GM19239 (cell line): ENCODE measurements at places on chromosomes 4 and X.
A peak's percentile ranks its signal among the peaks of the same experiment; 100 is the strongest.

GRCh38 chr4:84499624-84499982 lies 511 bp upstream of the NKX6-1 start:
- no peak for DNase-seq

- DNase-seq, result no peak
Observed at GRCh38 chrX:121365572-121366161, 318.3 kb downstream of the GLUD2 start.

DNA sequence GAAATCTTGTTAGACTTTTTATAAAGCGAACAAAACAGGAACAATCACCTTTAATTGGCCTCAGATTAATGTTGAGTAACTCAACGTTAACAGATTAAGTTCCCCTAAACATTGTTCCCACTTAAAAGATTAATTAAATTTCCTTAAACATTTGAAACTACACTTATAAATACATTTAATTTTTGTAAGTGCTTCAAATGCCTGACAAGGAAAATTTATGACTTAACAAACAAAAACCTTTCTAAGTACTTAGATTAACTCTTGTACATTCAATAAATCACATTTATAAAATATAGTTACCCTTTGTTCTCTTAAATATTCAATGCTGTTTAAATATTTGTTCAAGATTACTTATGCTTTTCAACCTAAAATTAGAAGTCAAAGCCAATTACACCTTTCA lies 39.4 kb upstream of the OCIAD2 start:
- DNase-seq, result no peak

- no peak for DNase-seq
Observed at GRCh38 chr4:119118397-119118796, 17.2 kb upstream of the MYOZ2 start.

- DNase-seq, result no peak
Observed at GRCh38 chr4:181119186-181119585, 1124.0 kb upstream of the TENM3 start.

- DNase-seq, result no peak
Observed at GRCh38 chr4:182143086-182143821, 99.9 kb upstream of the TENM3 start.

DNA sequence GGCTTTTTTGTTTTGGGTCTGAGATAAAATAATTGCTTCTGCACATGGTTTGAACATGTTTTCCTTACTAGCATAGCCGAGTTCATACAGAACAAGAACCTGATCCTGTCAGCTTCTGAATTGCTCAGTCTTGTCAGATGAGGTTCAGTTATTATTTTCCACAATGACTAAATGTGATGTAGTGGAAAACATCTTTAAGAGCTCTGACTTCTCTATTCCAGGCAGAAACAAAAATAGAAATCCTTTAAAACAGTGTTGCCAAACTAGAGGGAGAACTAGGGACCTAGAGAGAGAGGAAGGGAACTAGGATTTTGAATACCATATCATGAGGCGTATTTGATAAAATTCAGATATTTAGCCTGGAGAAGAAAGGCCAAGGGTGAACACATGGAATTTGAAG lies 2.0 kb downstream of the ATP6AP2 start:
- no peak for DNase-seq

DNA sequence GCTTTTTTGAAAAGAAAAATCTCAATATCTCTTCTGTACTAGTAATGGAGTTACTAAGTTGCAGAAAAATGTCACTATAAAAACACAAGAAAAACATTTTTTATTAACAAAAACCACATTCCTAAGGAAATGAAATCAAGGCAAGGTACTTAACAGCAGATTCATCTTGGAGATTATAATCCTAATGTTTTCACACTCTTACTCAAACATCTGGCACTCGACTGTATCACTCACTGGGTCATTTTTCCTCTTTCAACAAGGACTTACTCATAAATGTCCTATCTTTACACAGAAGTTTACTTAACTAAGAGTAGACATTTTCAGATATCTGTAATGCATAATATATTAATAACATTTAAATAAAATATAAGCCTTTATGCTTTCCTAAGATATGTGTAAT lies 216.6 kb downstream of the NR3C2 start:
- no peak for DNase-seq

DNA sequence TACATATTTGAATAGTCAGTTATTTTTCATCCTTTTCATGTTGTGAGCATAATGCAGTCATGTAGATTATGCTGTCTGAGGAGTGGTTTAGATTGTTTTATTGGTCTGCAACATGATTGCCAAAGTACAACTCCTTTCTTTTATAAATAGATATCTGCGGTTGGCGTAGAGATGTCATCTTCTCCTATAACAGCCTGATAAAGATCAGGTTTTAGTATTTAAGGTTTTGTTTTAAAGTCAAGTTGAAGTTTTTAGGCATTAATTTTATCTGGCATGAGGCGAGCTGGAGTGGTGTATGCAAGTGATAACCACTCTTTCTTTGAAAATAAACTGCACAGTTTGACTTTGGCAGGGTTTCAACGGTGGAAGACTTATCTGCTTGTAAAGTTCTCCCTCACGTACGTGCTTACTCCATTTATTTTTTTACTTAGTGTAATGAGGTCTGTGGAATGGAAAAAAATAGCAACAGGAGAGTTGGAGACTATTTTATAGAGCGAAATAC lies 126.3 kb downstream of the FBXO8 start:
- DNase-seq, result no peak

GRCh38 chrX:37380256-37380655 lies 31.1 kb downstream of the PRRG1 start:
- no peak for DNase-seq

GRCh38 chr4:84632092-84632491 lies 49.2 kb downstream of the CDS1 start:
- no peak for DNase-seq

- no peak for DNase-seq
Observed at GRCh38 chrX:110418316-110419235, 59.9 kb downstream of the RTL9 start.

DNA sequence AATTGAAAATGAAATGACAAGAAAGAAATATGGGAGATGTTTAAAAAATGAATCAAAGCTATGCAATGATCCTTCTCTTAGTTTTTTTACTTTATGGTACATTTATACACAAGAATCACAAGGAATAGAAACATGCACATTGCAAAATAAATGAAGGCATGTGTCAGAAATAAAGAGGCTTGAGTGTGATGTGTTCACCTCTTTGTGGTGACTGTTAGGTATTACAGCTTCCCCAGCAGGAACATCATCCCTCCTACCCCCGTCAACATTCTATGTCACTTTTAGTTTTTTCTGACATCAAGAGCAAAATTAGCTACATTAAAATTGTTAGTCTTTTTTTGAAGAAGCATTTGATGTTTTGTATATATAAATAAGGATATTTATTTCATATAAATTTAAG lies 214.8 kb downstream of the SLC4A4 start:
- DNase-seq, result no peak

DNA sequence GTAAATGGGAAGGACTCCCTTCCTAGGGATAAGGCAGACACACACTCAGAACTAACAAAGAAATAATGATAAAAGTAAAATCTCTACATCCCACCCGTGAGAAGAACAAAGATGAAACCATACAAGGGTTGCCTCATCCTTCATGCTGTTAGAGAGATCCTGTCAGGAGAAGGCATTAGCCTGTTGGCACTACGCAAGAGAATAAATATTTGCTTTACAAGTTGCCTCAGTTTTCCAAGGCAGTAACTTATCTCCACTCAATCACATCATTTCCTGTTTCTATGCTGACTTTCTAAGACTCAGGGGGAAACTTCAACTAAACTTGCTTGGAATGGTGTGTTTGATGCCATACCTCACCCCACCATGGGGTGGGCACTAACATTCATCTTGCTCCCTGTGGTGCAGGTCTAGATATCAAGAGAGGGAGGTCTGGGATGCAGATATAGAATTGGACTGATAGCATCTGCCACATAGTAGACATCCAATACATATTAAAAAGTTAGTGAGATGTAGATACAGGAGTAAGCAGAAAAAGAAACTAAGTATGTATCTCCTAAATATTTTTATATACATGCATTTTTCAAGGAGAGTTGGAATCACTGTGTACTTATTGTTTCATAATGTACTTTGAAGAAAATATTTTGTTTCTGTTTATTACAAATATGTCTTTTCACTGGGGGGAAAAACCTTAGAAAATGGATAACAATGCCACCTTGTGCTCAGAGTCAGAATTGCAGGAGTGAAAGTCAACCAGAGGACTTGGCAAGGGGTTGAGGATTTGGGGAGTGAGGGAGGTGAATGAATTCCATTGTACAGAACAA lies 57.2 kb upstream of the BEX4 start:
- DNase-seq, result no peak

- DNase-seq, result no peak
Observed at GRCh38 chrX:115499112-115499805, 61.7 kb upstream of the PLS3 start.

DNA sequence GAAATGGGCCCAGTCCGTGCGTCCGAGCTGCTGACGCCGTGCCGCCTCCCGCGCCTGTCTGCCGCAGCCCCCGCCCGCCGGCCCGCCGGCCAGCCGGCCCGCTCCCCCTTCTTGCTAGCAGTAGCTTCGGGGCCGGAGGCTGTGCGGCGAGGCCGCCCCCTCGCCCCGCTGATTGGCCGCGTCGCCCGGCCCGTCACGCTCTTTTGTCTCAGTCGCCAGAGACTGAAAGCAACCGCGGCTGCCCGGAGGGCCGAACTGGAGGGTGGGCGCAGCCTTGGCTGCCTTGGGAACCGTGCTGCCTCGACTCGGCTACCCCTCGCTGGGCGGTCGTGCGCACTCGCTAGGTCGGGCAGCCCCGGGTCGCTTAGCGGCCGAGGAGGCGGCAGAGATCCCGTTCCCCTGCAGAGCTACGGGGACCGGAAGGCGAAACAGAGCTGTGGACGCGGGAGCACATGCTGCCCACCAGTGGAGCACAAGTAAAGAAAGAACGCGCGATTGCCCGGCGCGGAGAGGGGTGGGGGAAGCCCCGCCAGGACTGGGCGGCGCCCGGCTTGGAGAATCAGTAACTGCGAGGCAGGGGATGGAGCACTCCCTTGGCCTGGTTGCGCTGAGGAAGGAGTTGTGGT lies at the start of gene ZCCHC18:
Gene ZCCHC18, plus strand, starts transcription at position 198 of the 626 bp plus-strand sequence. CDS start 1,589 bp downstream, outside the sequence.
- DNase-seq, result peak; percentile 40

- no peak for DNase-seq
Observed at GRCh38 chrX:23118890-23119527, 119.2 kb downstream of the DDX53 start.

DNA sequence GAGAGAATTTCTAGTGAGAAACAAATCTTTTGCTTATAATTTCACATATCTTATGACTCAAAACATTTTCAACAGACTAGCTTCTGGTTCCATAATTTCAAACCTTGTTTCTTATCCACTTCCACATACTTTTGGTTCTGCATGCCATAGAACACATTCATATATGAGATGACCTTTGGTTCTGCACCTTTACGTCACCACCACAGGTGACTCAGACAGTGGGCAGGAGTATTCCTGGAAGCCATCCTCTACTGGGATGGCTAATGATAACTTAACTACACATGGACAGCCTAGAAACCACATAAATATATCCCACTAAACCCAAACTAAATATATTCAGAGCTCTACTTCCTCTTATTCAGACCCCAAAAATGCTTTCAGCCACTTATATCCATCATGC lies 133.3 kb downstream of the DCK start:
- DNase-seq, result no peak

GRCh38 chrX:142977128-142977914 lies 48.4 kb upstream of the SPANXN4 start:
- DNase-seq, result peak; percentile 2

GRCh38 chr4:19026281-19026680 lies 1004.7 kb upstream of the LCORL start:
- no peak for DNase-seq

DNA sequence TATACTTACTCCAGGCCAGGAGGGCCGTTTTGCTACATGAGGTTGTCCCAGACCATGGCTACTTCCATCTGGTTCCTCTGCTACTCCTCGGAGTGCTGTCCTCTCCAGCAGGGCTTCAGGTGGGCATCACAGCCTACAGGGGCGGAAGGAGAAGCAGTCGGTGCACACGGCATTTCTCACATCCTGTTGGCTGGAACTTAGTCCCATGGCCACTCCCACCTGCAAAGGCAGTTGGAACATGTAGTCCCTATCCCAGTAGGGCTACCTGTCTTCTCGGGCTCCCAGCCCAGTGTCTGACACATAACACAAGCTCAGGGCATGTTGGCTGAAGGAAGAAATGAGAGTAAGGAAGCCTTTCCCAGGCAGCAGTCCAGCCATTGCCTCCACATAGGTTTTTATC lies 7.7 kb upstream of the STK32B start:
- no peak for DNase-seq

DNA sequence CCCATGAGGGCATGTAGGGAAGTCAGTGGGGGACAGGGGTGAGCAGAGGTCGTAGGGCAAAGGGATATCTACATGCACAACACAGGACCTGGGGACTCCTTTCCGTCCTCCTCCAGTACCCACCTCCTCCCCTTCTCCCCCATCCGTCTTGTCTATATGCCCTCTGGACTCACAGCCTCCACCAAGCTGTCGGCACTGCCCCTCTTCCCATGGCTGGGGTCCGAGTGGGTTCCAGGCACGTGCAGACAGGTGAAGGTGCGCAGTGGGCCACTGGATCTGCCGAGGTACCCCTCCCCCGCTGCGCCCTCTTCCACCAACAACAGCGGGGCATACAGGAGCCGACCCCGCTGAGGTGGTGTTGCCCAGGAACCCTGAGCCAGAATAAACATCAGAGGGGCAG lies 5.5 kb upstream of the SYP start:
- no peak for DNase-seq

GRCh38 chr4:8305851-8306471 lies 36.4 kb downstream of the HTRA3 start:
- no peak for DNase-seq

GRCh38 chr4:26319949-26320537 lies 771 bp upstream of the RBPJ start:
- peak; percentile 53 for DNase-seq

GRCh38 chr4:27011401-27011800 lies 150.8 kb downstream of the STIM2 start:
- DNase-seq, result no peak

DNA sequence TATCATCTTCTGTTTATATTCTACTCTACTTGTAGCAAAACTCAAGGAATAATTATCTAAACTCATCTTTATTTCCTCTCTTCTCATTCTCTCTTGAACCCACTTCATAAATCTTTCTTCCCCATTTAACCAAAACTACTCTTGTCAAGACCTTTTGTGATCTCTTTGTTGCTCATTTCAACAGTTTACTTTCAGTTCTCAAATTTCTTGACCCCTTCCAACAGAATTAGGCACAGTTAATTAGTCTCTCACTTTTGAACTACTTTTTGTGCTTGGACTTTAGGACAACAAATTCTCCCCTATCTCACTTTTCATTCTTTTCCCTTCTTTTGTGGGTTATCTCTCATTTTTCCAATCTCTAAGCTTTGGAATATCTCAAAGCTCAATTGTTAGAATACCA lies 27.4 kb upstream of the CAMK2D start:
- no peak for DNase-seq

GRCh38 chr4:125169192-125169591 lies 145.6 kb upstream of the FAT4 start:
- no peak for DNase-seq

- no peak for DNase-seq
Observed at GRCh38 chr4:136320465-136320813, 1211.9 kb downstream of the PCDH18 start.

DNA sequence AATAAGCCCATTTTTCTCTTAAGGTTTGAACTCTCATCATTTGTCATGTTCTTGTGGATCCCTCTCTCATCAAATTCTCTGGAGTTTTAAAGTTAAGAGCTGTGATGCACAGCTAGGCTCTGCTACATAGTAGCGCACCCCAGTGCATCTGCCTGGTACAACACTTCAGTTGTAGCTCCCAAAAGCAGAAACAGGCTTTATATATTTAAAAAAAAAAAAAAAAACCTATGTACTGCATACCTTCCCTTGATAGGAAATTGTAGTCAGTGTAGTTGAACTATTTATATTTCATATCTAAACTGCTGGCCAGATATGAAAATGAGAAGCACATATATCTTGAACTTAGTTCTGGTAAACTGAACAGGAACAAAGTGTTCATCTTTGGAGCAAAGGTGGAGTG lies 131.4 kb downstream of the KLHL13 start:
- no peak for DNase-seq
